ENCODE measurements at places on chromosomes 1 and 21.

DNA sequence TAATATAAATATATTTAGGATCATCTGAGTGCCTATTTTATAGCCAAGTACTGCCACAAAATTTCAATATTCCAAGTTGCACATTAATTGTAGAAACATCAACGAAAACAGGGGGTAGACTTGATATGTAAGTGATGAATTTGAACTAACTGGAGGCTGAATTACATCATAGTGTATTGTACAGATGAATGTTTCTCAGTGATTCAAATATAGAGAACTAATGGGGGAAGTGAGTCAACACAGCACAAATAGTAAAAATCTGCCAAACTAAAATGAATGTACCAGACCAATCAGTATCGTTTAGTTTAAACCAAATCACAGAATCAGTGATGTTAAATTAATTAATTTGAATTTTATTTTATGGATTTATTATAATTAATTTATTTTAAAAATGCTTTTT lies 42.8 kb downstream of the RTCA start:
- peak; percentile 78 for DNase-seq

DNA sequence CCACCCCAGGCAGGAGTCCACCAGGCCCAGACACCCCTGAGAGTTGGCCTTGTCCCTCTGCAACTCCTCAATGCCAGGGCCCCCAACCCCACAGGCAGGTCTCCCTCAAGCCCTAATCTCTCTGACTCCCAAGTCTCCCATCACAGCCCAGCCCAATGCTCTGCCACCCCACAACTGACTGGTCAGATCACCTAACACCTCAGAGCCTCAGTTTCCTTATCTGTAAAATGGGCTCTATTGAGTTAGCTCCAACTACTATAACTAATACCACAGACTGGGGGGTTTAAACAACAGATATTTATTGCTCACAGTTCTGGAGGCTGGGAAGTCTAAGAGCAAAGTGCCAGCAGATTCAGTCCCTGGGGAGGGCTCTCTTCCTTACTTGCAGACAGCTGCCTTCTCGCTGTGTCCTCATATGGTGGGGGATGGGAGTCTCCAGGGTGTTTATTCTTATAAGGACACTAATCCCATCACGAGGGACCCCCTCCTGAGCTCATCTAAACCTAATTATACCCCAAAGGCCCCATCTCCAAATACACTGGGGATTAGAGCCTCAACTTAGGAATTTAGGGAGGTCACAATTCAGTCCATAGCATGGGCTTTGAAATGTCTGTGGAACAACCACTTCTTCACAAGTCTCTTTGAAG lies 34.9 kb upstream of the ZC3H12A start:
- no peak for DNase-seq

DNA sequence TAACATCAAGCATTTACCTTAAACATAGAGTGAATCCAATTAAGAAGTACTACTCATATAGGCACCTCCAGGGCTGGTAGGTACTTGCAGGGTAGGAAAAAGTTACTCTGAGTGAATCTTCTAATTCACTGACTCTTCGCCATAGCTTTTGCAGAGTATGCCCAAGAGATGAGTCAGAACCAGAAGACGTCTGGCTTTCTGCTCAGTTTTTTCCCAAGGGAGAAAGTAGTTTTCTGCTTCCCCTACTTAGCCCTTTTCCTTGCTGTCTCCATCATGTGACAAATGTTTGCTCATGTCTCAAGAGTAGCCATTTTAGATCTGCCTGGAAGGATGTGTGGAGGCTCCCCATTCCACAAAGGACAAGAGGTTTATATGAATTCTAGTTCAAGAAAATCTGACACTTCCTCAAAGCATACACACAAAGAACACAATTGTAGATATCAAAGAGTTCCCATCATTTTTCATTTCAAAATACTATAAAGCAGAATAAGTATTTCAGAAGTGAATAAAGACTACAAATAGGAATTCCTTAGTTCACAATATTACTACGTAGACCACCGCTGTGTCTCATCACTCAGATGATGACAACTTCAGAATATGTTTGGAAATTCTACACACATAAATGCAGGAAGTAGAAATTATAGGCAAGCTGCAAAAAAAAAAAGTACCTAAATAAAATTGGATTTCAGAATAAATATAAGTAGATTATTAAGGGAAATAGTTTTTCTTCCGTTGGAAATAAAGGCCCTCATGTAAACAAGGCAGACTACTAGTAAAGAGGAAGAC lies 98.5 kb downstream of the ASH1L start:
- DNase-seq = no peak

DNA sequence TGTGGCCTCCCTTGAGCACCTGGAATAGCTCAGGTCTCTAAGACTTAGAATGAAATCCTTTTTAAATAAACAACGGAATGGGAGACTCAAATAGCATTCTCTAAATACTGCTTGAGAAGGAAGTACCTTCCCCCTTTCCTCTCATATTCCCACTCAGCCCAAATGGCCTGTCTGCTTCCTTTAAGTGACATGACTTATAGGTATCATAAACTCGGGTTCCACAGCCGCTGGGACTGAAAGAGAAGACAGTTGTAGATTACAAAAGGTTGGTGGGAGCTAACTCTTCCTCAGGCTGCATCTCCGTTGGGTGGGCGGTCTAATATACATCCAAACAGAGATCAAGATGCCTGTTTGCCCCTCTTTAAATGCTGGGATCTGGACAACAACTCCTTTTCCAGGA lies 1.2 kb upstream of the HMCN1 start:
- no peak for DNase-seq

GRCh38 chr1:75087278-75087677 lies 46.9 kb upstream of the LHX8 start:
- no peak for DNase-seq

DNA sequence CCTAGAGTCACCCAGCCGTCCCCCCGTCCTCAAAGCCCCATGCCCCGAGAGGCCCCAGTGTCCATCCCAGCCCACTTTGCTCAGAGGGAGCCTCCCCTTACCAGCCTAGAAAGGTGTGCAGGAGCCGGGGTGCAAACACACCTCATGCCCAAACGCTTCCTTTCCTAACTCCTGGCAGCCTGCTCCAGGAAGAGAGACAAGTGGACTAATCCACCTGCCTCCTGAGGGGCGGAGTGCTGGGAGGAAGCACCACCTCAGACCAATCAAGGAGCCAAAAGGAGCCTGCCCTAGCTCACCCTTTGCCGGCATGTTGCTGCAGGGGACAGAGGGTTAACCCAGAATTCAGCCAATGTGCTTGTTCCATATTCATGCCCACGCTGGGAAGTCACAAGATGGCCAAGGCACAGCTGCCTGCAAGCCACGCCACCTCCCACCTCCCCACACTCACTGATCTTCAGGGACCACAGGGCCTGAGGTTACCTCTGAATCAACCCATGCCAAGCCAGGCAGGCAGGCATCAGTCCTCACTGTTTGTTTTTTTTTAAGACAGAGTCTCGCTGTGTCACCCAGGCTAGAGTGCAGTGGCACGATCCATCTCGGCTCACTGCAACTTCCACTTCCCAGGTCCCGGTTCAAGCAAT lies 27.8 kb downstream of the PLEKHA6 start:
- DNase-seq = no peak

DNA sequence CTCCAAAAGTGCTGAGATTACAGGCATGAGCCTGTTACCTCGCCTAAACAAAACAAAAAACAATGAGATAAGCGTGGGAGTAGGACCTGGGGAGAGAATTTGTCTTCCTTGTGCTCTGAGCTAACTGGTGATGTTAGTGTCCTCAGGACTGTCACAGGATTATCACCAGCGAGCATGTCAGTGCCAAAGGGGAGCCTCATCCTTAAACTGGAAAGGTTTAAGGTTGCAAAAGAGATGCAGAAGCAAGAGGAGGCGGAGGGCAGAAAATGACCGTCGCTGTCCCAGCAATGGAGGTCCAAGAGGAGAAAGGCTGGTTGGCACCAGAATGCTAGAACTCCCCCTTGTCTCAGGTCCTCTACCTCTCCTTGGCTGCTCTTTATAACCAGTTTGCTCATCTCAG lies 3.9 kb downstream of the SYPL2 start:
- no peak for DNase-seq

DNA sequence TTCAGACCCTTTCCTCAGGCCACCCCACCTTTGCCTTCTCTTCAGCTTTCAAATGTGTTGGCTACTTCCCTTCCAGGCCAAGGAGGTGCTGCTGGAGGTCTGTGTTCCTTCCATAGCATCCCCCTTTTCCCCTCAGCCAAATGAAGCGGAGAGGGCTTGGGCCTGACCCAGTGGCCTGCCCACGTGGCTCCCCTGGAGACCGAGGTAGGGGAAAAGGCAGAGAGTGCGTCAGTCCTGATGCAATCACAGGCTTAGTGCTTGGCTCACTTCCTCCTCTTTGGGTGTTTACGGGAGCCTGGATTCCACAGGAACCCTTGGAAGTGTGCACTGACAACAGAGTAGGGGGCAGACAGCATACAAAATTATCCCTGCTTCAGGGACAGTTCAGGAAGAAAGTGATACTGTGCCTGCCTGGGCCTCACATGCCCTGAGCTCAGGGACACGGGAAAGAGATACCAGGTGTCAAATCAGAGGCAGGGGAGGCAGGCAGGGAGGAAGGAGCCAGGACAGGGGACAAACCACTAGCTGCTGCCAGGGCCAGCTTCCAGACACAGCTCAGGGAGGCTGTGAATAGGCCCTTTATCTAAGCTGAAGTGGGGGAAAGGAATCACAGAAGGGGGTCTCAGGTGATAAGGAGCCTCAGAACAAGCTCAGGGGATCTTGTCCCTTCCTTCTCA lies 16.6 kb upstream of the PTP4A2 start:
- peak; percentile 34 for DNase-seq

DNA sequence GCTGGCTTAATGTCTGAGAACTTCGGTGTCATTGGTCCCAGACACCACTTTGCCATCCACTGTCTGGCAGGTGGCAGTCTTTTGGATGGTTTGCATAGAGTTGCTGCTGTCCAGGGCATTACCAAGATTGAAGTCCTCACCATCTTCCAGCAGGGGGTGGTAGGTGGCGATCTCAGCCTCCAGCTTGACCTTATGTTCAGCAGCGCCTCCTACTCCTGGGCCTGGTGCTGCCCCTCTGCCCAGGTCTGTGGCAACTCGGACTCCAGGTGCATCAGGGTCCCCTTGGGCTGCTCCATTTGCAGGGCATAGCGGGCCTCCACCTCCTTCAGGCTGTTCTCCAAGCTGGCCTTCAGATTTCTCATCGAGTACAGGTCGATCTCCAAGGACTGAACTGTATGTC lies 573.3 kb upstream of the NCAM2 start:
- no peak for DNase-seq

- DNase-seq = no peak
Measured at GRCh38 chr1:167529829-167530474, 11.6 kb upstream of the CD247 start.

GRCh38 chr1:152185544-152186391 lies 26.7 kb upstream of the RPTN start:
- DNase-seq = peak; percentile 64

GRCh38 chr1:160418483-160418882 lies 18.1 kb downstream of the VANGL2 start:
- DNase-seq = no peak

DNA sequence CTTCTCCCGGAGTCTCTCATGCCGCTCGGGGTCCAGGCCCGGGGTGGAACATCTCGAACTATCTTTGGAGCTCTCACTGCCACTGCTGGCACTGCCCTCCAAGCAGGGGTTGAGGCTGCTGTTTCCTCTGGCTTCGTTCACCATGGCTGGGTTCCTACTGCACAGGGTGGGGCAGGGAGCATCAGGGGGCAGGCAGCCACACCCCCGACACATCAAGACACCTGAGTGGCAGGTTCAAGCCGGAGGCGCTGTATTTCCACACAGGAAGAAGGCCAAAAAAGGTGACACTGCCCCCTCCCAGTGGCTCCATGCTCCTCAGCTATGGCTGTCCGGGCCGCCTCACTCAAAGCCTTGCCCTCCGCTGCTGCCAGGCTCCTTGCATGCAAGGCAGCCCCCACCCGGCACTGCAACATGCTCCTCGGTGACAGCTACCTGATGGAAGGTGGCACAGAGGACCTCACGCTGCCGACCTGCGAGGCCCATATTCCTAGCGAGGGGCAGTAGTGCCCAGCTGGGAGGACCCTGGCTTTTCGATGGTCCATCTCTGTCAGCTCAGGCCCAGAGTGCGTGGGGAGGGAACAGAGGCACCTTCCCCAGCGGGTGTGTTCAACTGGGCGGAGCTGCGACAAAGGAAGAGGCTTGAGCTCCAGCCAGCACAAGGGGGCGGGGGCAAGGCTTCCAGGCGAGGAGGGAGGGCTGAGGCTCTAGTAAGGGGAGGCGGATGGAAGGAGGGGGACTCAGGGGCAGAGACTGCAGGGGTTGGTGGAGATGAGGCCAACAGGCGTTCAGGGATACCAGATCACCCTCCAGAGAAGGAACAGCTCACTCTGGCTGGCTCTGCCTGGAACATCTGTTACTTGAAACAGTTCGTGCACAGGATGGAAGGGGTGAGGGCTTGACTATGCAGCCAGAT lies 2.5 kb downstream of the MTHFR start:
- DNase-seq = peak; percentile 83

DNA sequence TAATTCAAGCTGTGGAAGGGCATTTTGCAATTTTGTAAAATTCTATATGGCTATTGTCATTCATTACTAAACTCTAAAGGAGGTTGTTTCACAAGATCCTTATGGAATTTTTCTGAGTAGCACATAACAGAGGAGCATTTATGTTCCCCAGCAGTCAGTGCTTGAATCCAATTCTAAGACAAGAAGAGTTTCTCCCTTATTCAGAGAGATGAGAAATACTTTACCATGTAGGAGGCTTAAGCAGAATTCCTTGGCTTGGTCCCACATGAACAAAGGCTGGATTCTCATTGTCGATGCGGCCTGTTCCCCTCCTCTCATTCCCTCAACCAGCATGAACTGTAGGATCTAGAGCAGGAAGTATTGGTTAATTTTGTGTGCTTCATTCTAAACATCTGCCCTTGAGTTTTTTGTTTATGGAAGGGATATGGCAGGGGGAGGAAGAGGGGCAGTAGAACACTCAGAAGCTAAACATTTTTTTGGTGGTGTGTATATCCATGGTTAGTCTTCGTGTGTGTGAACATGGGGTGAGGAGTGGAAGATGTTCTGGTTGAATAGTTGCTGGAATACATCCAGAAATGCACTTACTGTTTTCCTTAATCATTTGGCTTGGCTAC lies 74.3 kb downstream of the LAMC1 start:
- no peak for DNase-seq

DNA sequence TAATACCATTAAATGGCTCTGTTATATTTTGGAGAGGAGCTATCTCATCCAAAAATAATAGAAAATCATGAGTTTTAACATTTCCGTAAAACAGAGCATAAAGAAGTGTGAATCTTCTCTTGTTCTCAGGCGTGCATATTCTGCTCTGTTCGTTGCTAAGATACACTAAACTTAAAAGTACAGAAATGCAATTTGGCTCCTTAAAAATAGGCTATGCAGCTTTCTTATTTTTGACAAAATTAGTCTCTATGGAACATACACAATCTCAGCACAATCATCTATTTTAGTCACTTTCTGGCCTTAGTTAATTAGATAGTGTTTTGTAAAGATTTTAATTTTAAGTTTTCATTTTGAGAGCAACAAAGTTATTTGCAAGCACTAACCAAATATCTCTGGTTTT lies 79.0 kb upstream of the USP25 start:
- DNase-seq = no peak

GRCh38 chr1:90144820-90145219 lies 149.9 kb downstream of the ZNF326 start:
- DNase-seq = no peak
